ENCODE measurements at places on chromosomes 13 and 19.

- DNase-seq: peak; percentile 51
These were observed 113.2 kb downstream of the TM9SF2 start for GRCh38 chr13:99614465-99614885.

DNA sequence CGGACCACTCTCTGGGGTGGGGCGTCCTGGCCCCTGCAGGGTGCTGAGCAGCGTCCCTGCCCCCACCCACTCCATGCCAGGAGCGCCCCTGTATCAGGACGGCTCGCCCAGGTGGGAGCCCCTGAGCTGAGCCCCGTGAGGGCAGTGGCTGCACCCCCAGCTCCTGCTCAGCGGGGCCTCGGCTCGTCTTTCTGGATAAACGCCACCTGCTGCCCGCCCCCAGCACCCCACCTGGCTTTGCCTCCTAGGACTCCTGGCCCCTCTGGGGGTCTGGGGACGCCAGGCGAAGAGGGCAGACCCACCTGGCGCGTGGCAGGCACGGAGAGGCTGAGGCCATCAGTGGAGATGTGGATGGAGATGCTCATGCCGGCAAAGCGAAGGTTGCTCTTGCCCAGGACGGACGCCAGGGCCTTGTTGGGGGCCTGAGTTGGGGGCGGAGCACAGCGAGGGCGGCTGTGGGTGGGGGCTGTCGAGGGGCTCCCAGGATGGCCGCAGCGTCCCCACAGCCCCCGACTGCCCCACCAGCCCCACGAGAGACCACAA is 22.3 kb downstream of the SHC2 start:
- no peak for DNase-seq

- no peak for DNase-seq
These were observed 9.7 kb downstream of the EFNA2 start for GRCh38 chr19:1295169-1296012.

GRCh38 chr13:94119360-94119936 is 360.0 kb downstream of the DCT start:
- DNase-seq: peak; percentile 56

GRCh38 chr13:24356837-24357236 is 47.5 kb downstream of the C1QTNF9 start:
- no peak for DNase-seq

DNA sequence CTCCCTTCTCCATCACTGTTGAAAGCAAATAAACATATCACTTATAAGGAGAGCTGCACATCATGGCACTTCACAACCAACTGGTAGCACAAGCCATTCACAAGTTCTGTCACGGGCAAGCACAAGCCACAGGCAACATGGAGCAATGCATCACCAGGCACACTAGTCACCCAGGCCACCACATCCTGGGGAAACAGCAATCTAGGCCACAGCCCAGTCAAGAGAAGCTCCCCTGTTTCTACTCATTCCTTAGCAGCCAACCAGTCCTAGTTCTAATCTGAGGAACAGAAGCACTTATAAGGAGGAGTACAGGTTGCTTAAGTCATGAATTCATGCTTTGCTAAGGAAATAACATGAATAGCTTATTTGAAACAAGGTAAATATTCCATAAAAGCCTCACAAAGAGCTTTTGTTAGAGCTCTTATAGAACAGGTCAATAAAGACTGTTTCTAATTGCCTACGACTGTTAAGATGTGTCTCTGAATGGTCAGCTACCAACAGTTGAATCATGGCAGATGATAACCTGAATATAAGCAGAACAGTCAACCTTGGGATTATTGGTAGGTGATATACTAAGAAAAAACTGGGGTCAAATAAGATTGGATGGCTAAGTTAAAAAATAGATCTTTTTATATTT is 169.0 kb downstream of the TBC1D4 start:
- DNase-seq: no peak

DNA sequence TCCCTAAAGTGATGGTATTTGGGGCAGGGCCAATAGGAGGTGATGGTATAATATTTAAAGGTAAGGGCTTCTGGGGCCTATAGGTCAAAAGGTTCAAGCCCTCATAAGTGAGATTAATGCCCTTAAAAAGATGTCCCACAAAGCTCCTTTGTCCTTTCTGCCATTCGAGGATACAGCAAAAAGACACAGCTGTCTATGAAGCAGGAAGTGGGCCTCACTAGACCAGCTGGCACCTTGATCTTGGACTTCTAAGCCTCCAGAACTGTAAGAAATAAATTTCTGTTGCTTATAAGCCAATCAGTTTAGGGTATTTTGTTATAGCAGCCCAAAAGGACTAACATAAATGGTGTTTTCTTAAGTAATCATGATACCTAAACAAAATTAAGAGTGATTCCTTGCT is 27.2 kb upstream of the POU4F1 start:
- DNase-seq: no peak

DNA sequence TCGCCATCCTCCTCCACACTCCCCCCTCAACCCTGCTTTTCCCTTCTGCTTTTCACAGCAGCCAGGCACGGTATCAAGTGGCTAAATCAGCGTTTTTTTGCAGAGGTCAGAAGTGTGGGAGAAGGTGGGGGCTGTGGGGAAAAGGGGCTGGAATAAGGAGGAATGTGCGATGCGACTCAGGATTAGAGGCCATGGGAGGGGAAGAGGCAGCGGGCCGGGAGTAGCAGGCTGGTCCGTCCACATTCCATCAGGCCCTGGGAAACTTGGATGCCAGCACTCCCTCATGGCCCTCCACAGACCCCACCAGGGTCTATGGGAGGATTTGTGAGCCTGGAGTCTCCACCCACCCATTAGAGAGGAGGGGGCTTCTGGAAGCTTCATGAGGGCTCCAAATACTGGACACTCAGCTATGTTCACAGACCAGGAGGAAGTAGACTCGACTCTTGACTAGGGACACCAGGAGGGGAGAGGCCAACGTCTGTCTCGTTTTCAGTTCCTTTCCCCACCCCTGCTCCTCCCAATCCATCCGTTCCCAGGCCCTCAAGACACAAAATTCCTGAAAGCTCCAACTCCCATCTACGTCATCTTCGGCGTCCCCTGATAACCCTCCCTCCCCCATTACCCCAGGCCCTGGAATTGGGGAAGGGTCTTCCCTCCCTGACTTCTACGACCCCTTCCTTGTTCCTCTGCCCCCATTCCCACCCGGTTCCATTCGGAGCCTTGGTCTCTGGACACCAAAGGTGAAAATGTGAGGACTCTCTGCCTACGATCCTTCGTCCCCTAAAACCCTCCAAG is 3.3 kb upstream of the KCNC3 start:
- DNase-seq: no peak

GRCh38 chr19:16153582-16154336 is 10.3 kb downstream of the HSH2D start:
- DNase-seq: no peak

GRCh38 chr19:11708457-11708856 is 30.3 kb downstream of the ZNF823 start:
- no peak for DNase-seq

- DNase-seq: peak; percentile 74
These were observed 8.7 kb upstream of the ATP12A start for GRCh38 chr13:24671386-24672113.

- DNase-seq: no peak
These were observed 19.9 kb upstream of the TM9SF2 start for GRCh38 chr13:99481366-99481765.

GRCh38 chr19:14428882-14429416 is 4.2 kb upstream of the PKN1 start:
- no peak for DNase-seq

DNA sequence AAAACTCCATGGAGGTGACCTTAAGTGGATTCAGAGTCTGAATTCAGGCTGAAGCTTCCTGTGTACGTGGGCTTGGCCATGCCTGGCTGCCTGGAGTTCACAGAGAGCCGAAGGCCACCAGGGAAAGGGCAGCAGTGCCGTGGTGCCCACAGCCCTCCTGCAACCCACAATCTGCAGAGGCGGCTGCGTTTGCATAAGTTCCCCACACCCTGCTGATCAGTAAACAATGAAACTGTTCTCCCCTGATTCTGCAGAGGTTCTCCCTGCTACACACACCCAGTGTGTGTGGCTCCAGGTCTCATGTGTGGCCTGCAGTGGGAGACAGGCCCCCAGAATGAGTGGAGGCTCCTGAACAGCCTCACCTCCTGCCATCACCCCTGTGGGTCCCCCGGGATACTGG is 126.9 kb upstream of the SLC7A1 start:
- DNase-seq: no peak

GRCh38 chr13:77338961-77339401 is 12.1 kb upstream of the MYCBP2 start:
- no peak for DNase-seq

DNA sequence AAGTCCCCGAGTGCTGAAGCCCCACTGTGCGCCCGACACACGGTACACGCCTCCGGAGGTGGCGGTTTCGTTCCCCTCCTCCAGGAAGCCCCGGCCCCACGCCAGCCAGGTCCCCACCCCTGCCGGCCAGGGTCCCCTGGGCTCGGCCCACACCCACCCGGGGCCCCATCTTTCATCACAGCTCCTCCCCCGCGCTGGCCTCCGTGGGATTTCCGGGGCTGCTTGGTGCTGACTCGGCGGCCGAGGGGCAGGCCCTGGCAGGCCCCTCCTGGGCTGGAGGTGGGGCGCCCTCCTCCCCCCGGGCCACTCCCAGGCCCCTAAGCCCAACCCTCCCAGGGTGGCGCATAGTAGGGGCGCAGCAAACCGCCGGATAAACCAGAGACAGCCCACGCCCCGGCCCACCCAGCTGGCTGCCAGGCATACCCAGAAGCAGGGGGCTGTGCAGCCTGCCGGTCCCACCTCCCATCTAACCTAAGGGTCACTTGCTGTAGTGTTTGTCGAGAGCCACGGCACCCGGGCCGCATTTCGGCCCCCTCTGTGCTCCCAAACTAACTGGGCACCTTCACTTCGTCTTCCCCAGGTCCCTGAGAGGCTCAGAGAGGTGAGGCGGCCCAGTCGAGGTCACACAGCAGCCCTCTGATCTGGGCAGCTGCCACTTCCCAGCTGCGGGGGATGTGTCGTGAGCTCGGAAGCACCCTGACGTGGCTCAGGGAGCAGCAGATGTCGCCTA is 6.6 kb downstream of the ZBTB7A start:
- DNase-seq: no peak

GRCh38 chr13:89568276-89568675 is 1779.2 kb upstream of the MIR17HG start:
- no peak for DNase-seq

GRCh38 chr19:41325947-41326706 is 16.2 kb downstream of the CCDC97 start:
- DNase-seq: no peak

DNA sequence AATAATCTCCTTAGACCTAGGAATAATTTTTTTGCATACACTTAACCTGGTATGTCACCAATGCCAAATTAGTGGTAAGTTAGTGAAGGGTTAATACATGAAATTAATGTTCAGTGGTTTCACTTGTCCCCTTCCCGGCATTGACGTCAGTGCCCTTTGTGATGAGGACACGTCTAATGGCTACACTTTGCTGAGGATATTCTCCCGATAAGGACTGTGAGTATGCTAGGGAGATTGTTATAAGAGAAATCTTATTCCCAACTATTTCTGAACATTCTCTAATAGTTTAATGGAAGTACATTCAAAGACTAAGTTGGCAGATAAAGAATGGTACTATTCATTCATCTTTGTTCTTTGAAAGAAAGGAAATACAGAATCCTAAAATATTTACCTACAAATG is 102.4 kb downstream of the TNFRSF19 start:
- no peak for DNase-seq

GRCh38 chr13:112991609-112992008 is 22.6 kb downstream of the MCF2L start:
- DNase-seq: no peak

DNA sequence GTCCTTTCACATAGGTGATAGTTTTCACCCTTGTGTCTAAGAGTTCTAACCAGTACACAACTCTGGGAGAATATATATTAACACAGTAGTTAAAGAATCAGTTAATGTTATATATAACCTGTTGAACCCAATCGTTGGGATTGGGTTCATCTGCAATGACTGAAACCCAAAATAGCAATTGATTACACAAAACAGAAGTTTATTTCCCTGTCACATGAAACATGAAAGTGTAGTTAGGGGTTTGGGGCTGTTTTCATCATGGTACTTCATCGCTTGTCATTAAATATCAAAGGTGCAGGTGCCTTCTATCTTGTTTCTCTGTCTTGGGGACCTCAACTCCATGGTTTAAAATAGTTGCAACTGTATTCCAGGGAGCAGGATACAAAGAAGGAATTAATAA is 106.6 kb downstream of the TBC1D4 start:
- DNase-seq: no peak

DNA sequence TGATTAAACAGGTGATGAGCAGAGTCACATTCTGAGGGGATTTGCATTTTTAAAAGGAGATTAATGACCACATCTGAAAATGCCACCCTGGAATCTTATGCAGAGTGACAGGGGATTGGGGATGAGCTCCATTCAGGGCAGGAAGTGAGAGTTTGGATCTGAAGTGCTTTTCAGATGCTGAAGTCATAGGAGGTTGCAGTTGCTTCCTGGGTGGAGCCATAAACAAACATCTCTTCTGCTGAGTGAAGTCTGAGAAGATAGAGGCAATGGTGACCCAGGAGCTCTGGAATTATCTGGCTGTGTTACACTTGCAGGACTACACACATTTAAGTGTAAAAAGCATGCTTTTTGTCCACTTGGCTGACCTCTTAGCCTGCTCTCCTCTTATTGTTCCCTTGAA is 51.4 kb upstream of the PSG8 start:
- no peak for DNase-seq

DNA sequence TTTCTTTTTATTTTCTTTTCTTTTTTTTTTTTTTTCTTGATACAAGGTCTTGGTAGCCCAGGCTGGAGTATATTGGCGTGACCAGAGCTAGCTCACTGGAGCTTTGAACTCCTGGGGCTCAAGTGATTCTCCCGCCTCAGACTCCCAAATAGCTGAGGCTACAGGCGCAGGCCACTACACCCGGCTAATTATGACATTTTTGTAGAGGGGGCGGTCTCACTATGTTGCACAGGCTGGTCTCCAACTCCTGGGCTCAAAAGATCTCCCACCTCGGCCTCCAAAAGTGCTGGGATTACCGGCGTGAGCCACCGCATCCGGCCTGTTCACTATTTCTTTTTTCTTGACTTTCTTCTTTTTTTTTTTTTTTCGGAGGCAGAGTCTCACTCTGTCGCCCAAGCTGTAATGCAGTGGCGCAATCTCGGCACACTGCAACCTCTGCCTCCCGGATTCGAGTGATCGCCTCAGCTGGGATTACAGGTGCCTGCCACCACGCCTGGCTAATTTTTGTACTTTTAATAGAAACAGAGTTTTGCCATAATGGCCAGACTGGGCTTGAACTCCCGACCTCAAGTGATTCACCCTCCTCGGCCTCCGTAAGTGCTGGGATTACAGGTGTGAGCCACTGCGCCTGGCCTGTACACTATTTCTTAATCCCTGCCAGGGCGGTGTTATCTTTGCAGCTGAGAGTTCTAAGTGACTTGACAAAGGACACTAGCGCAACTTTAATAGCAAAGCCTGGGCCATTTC is 37.1 kb upstream of the LSM14A start:
- DNase-seq: no peak

GRCh38 chr13:42064966-42065365 is 16.5 kb downstream of the DGKH start:
- no peak for DNase-seq

- DNase-seq: no peak
These were observed at the start of gene ZNF763 for GRCh38 chr19:11964858-11965645. Gene ZNF763 (plus strand): TSS chr19:11965040. CDS start chr19:11965209, 169 bp downstream.

Data from ACHN (cell line).